ENCODE measurements at places on chromosomes 4 and X. TPM values are rescaled to one million over a fixed set of nuclear protein-coding genes. Genes with fewer than 3 reads are reported as not detected.

ZNF732 gene
- polyA plus RNA-seq: 1.3 TPM

NXF2 gene
- 0.32 TPM for polyA plus RNA-seq

GAB3 gene
- polyA plus RNA-seq: 3.0 TPM

SYAP1 gene
- 23.5 TPM for polyA plus RNA-seq

TMEM144 gene
- polyA plus RNA-seq: 4.4 TPM

AKAP4 gene
- polyA plus RNA-seq: not detected

SLC6A8 gene
- polyA plus RNA-seq: 72.5 TPM

IRAK1 gene
- polyA plus RNA-seq: 68.4 TPM

KLHL4 gene
- polyA plus RNA-seq: 9.7 TPM

EPGN gene
- polyA plus RNA-seq: not detected

SMR3B gene
- not detected for polyA plus RNA-seq

RPS6KA3 gene
- polyA plus RNA-seq: 18.5 TPM

CT45A3 gene
- polyA plus RNA-seq: not detected

RAB41 gene
- 2.2 TPM for polyA plus RNA-seq

JAKMIP1 gene
- polyA plus RNA-seq: 29.7 TPM

TRO gene
- 194 TPM for polyA plus RNA-seq

REELD1 gene
- 0.27 TPM for polyA plus RNA-seq

SPANXA1 gene
- polyA plus RNA-seq: not detected

BEX2 gene
- polyA plus RNA-seq: 198 TPM

GPRASP1 gene
- polyA plus RNA-seq: 52.2 TPM

TTC29 gene
- polyA plus RNA-seq: 1.7 TPM

CLCN5 gene
- 8.8 TPM for polyA plus RNA-seq

GPRASP2 gene
- 66.2 TPM for polyA plus RNA-seq

ZIC3 gene
- 15.6 TPM for polyA plus RNA-seq

SMARCA5 gene
- polyA plus RNA-seq: 106 TPM

MEPE gene
- not detected for polyA plus RNA-seq

KCND1 gene
- polyA plus RNA-seq: 6.7 TPM

TDO2 gene
- 0.79 TPM for polyA plus RNA-seq

GNL3L gene
- 8.1 TPM for polyA plus RNA-seq

MAGED4B gene
- 291 TPM for polyA plus RNA-seq

CCDC149 gene
- polyA plus RNA-seq: 24.9 TPM

TRIML2 gene
- polyA plus RNA-seq: not detected

CYTL1 gene
- 3.8 TPM for polyA plus RNA-seq

TLR1 gene
- polyA plus RNA-seq: 3.7 TPM

ARMCX1 gene
- polyA plus RNA-seq: 60.6 TPM

GPR173 gene
- polyA plus RNA-seq: 36.3 TPM

SPANXA2 gene
- polyA plus RNA-seq: not detected

GASK1B gene
- 75.9 TPM for polyA plus RNA-seq

DMRTC1 gene
- 1.0 TPM for polyA plus RNA-seq

CT55 gene
- 0.12 TPM for polyA plus RNA-seq

ESX1 gene
- not detected for polyA plus RNA-seq

FSTL5 gene
- polyA plus RNA-seq: 35.7 TPM

WWC2 gene
- 19.0 TPM for polyA plus RNA-seq

SUPT20HL2 gene
- polyA plus RNA-seq: not detected

FAM156B gene
- 48.4 TPM for polyA plus RNA-seq

MAGEA9B gene
- not detected for polyA plus RNA-seq

EXOSC9 gene
- 32.0 TPM for polyA plus RNA-seq

NEUROG2 gene
- polyA plus RNA-seq: 1.3 TPM

F8A1 gene
- polyA plus RNA-seq: 33.1 TPM

MAGEE2 gene
- polyA plus RNA-seq: 3.3 TPM

TLR10 gene
- polyA plus RNA-seq: 4.7 TPM

SLITRK4 gene
- 15.6 TPM for polyA plus RNA-seq

KIAA1210 gene
- polyA plus RNA-seq: 0.29 TPM

COX7B2 gene
- polyA plus RNA-seq: not detected

KIF4A gene
- 9.6 TPM for polyA plus RNA-seq

VBP1 gene
- 123 TPM for polyA plus RNA-seq

HSFX4 gene
- 0.33 TPM for polyA plus RNA-seq

DGKK gene
- 13.4 TPM for polyA plus RNA-seq
